ENCODE measurements at places on chromosomes 4 and X.
A peak's percentile ranks its signal among the peaks of the same experiment; 100 is the strongest.

- DNase-seq = no peak
Observed at GRCh38 chrX:38929966-38930421, 128.7 kb downstream of the MID1IP1 start.

GRCh38 chrX:53435997-53436396 is 1.8 kb upstream of the HSD17B10 start:
- peak; percentile 79 for DNase-seq

- no peak for DNase-seq
Observed at GRCh38 chrX:154355776-154356140, 18.7 kb downstream of the FLNA start.

DNA sequence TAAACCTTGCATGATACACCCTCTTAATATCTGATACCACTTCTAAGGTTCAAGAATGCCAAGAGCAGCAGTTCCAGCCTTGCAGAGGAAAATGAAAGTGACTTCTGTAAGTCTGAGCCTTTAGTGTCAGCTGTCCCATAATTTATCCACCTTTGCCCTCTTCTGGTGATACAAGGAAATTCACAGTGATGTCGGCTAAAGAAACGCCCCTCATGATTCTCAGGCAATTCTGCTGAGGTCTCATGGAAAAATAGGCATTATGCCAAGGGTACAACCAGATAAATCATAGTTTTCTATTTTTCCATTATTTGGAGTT is 172.2 kb upstream of the CXCL13 start:
- DNase-seq = peak; percentile 72

DNA sequence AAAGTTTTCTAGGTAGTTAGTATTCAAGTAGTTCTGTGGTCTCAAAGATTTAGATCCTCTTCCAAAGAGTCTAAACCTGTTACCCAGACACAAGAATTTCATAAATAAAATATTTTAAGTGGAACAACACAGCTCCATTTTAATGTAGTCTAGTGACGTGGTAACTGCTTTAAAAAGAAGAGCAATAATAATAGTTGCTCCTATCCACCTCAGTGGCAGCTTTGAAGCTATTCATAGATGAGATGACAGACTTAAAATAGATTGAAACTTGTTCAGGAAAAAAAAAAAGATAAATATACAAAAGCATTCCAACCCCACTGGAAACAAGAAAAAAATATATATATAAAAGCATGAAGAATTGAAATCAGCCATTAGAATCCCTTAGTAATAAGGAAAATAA is 14.6 kb downstream of the SCOC start:
- DNase-seq = no peak

DNA sequence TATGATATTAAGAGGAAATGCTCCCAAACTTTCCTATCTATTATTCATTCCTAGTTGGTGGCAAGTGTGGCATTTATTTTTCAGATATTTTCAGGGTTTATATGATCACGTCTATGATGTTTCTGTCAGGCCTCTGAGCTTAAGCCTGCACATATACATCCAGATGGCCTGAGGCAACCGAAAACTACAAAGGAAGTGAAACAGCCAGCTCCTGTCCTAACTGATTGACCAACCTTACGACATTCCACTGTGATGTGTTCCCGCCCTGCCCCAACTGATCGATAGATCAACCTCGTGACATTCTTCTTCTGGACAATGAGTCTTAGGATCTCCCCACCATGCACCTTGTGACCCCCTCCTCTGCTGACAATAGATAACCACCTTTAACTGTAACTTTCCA is 67.6 kb upstream of the CTSO start:
- DNase-seq = peak; percentile 33

DNA sequence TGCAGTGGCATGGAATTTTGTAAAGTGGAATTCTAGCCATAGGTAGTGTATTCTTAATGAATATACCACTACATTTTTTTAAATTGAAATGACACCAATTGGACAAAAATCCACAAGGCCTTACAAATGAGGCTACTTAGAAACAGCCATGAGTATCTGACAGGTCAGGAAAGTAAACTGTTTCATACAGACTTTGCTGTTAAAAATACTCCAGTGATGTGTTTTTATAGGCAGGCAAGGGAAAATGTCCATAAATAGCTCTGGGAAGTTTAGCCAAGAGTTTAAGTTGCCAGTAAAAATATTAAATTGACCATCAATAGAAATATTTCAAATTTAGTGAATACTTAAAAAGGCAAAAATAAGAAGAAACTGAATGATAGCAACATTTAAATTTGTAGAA is 41.8 kb upstream of the PDLIM5 start:
- DNase-seq = no peak

DNA sequence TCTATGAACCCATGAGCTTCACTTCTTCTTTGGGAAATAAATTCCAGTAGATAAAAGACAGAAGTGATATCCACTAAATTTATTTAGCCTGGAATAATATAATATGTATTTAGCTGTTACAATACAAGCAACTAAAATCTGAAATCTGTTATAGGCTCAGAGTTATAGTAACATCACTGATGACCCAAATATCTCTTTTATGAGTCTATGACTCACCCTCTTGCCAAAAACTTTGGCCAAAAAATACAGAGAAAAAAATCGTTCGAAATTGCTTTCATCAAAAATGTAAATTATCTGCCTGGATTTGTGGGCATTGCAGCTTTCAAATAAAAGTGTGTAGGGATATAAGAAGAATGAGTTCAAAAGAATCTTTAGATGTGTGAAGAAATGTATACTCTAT is 89.4 kb upstream of the DKK2 start:
- DNase-seq = no peak

DNA sequence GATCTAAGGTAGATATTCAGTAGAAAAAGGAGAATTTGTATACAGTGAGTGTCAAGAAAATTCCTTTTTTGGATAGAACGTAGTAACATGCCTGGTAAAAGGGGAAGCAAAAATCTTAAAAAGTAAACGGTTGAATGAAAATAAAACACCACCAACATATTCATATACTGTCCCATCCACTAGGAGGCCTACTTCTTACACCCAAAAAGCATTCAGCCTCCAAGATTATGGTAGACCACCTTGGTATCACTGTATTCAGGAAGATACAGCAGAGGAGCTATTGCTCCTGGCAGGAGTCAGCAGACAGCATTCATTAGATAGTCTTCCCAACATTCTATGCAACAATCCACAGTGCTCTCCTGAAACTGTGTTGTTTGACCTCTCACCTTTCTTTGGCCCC is 274.6 kb upstream of the MAGEB2 start:
- DNase-seq = peak; percentile 3

DNA sequence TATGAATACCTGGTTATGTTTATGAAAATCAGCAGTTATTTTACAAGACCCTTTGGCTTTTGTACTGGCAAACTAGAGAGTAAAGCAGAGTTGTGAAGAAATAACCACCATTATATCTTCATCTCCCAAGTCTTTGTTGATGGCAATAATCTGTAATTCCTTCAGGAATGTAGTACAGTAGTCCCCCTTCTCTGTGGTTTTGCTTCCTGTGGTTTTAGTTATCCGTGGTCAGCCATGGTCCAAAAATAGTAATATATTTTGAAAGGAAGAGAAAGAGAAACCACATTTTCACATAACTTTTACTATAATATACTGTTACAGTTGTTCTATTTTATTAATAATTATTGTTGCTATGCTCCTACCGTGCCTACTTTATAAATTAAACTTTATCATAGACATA is 27.8 kb downstream of the BANK1 start:
- DNase-seq = no peak

DNA sequence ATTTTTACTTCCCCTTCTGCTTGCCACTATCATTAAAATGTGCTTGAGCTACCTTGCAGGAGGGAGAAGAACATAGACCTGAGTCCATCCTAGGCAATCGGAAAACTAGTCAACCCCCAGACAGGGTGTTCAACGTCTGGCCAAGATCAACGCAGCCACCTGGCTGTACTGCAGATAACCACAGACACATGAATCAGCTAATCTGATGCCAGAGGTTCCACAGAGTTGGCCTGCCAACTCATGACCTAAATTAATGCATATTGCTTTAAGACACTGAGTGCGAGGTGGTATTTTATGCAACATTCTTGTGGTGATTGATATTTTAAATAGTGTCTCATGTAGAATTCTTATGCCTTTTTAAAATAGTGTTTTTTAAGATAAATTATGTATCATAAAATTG is 1283.8 kb upstream of the PABPC4L start:
- DNase-seq = no peak

DNA sequence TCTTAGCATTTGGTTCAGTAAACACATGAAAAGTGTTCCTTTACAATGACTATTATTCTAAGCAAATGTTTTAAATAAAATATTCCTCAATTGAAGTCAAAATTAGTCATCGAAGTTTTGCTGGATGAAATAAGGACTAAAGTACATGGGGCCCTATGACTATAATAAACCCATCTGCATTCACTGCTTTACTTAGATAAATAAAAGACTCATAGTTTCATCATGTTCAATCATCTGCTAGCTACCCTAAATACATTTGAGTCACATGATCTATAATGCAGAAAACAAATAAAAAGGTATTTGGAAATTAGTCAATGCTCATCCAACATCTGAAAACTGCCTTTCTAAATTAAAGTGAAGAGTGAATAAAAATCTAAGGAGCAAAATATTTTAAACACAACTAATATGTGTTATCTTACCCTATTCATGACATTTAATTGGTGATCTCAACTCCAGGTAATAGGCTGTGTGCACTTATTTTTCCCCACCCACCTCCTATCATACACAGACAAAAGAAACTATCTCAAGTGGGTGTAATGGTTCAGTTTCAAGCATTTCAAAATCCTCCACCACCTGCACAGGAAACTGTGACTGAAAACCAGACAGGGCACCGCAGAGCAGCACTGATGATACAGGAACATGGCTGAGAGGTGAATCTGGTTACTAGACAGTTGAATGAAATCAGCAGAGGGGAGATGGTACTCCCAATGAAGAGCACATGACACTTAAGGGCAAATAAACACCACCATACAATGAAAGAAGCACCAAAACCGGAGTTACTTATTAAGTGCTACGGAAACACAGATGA is 78.6 kb downstream of the CAMK2D start:
- DNase-seq = no peak

GRCh38 chr4:19372390-19372789 is 879.3 kb upstream of the SLIT2 start:
- DNase-seq = peak; percentile 7

- DNase-seq = no peak
Observed at GRCh38 chr4:10161146-10161545, 44.5 kb upstream of the WDR1 start.

DNA sequence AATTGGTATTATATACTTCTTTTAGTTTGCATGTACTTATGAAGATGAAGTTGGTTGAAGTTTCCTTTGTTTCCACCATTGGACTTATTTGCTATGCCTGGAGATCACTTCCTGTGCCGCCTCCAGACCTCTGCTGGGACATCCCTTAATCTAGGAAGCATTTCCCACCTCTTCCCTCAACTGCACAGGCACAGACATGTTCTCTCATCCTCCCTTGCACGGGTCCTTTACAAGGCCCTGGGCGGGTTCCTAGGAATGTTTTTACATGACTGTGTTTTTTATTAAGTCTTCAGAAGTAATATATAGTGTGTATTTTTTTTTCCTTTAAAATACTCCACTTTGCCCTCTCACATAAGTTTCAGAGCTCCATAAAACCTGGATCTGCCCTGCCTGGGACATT is 51.0 kb downstream of the TMEM131L start:
- no peak for DNase-seq

GRCh38 chr4:115484479-115484878 is 371.1 kb upstream of the NDST4 start:
- DNase-seq = no peak

DNA sequence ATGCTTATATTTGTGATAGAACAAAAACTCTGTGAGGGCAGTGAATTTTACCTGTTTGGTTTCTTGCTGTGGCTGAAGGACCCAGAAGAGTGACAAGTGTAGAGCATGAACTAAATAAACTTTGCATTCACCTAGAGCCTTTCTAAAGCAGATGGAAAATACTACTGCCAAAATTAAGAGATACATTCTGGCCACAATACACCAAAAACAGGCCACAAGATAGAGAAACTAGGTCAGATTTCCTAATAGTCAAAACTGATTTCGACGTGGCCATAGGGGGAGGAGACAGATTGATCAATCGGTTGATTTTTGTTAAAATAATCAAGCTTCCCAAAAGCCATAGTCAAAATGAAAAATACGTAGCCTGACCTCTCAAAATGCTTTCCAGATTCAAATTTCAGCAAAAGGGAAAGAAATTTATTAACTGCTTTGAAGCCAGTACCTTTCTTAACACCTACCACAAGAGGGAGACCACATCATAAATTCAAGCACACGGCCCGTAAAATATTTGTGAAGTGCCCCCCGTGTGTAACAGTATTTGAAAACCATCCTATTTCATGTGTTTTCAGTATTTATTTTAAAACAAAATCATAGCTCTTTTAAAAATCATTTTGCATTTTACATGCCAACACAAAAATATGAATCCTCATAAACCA is 132.4 kb downstream of the CORIN start:
- DNase-seq = peak; percentile 53

DNA sequence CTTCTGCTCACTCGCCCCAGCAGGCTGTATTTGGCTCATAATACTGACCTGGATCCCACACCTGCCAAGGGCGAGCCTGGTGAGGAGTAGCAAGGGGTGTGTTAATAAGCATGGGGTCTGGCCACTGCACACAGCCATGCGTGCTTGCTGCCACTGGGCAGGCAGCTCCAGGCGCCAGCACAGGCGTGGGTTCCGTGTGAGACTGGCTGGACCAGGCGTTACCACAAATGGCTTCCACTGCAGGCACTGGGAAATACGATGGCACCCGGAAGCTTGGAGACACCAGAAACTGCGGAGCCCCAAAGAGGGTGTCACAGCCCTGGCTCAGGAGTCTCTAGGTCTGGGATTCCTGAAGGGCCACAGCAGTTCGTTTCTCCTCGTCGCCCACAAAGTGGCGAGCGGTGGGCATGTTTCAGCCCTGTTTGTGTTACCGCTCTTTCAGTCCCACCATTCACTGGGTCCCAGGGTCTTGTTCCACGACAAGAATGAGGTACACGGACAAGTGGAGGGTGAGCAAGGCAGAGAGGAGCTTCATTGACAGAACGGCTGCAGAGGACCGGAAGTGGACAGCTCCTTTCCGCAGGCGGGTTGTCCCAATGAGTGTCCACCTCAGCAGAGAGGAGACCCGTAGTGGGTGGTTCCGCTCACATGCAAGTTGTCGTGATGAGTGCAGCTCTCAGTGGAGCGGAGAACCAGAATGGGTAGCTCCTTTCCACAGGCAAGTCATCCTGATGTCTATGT is 428.9 kb downstream of the EPHA5 start:
- DNase-seq = no peak

GRCh38 chrX:69320116-69320515 is 154.9 kb upstream of the PJA1 start:
- no peak for DNase-seq

- DNase-seq = no peak
Observed at GRCh38 chr4:181504924-181505323, 738.3 kb upstream of the TENM3 start.
